CD14-positive monocyte (primary cell): ENCODE measurements at places on chromosomes 5 and 9.

- no peak for DNase-seq
Measured at GRCh38 chr5:96434201-96434645, 1.2 kb upstream of the PCSK1 start.

GRCh38 chr9:134492281-134492691, 149.3 kb upstream of the COL5A1 start:
- DNase-seq: no peak

GRCh38 chr9:68905129-68905528, 108.8 kb downstream of the PRKACG start:
- no peak for DNase-seq

- DNase-seq: no peak
Measured at GRCh38 chr9:109770101-109770500, 9.9 kb upstream of the PALM2AKAP2 start.

DNA sequence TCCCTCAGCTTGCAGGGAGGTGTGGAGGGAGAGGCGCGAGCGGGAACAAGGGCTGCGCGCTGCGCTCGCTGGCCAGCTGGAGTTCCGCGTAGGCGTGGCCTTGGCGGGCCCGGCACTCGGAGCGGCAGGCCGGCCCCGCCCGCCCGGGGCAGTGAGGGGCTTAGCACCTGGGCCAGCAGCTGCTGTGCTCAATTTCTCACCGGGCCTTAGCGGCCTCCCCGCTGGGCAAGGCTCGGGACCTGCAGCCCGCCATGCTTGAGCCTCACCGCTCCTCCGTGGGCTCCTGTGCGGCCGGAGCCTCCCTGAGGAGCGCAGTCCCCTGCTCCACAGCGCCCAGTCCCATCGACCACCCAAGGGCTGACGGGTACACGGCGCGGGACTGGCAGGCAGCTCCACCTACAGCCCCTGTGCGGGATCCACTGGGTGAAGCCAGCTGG, 1516.4 kb downstream of the EFNA5 start:
- DNase-seq: no peak

GRCh38 chr9:88738709-88739108, 203.7 kb downstream of the NXNL2 start:
- DNase-seq: no peak

DNA sequence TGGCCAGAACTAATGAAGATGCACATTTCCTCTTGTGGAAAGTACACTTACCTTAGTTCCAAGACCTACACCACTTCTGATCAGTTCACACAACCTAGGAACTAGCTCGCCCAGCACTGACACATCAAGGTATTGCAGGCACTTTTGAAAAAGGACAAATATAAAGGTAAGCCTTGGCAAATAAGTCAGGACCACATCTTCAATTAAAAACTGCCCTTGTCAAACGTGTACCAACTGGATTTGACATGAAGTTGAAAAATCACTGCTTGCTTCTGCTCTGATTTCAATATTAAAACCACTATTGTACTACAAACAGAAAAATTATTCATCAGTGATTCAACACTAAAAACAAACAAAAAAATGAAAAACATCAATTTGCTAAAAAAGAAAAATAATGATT, 45.0 kb upstream of the OR2K2 start:
- DNase-seq: no peak

GRCh38 chr5:136674178-136674577, 308.8 kb upstream of the TRPC7 start:
- no peak for DNase-seq

- no peak for DNase-seq
Measured at GRCh38 chr5:57243286-57244137, 69.7 kb downstream of the GPBP1 start.

GRCh38 chr5:60196385-60197113, 303.0 kb upstream of the PDE4D start:
- peak; percentile 91 for DNase-seq

DNA sequence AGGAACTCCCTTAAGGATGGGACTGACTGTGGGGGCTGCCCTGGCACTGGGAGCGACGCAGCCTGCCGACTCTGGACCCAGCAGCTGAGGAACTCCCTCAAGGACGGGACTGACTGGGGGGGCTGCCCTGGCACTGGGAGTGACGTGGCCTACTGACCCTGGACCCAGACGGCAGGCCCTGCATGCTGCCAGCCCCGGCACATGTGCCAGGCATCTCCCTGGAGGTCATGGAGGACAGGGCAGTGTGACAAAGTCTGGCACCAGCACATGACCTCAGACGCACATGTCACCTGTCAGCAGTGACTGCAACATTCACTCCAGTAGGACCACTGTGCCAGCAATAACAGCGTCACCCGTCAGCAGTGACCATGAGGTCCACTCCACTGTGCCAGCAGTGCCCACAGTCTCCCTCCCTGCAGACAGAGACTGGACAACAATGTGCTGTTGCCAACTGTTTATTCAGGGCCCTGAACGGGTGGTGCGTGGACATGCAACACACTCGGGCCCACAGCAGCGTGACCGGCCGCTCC, 4.5 kb downstream of the FBXW5 start:
- no peak for DNase-seq

DNA sequence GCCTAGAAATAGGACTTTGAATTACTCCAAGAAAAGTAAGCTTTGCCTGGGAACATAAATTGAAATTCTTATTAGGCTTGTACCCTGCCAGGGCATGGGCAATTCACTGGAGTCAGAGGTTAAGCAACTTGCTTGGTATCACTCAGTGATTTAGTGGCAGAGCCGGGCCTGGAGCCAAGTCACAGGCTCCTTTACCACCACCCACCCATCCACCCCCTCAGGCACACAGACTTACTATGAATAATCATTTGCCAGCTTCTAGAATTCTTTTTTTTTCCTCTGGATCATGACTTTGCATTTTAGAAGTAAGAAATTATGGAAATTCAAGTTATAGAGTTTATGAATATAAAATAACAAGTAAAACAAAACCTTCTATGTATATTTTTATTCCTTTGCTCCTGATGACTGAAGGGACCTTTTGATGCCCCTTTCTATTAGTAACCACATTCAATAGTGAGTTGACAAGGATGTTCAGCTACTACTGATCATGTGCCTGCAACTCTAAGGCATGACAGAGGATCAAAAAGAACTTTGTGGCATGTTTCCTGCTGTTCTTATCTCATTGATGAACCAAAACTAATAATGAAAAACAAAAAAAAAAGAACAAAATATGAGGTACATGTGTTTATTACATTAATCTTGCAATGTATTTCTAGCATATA, 614.7 kb downstream of the TLR4 start:
- no peak for DNase-seq

DNA sequence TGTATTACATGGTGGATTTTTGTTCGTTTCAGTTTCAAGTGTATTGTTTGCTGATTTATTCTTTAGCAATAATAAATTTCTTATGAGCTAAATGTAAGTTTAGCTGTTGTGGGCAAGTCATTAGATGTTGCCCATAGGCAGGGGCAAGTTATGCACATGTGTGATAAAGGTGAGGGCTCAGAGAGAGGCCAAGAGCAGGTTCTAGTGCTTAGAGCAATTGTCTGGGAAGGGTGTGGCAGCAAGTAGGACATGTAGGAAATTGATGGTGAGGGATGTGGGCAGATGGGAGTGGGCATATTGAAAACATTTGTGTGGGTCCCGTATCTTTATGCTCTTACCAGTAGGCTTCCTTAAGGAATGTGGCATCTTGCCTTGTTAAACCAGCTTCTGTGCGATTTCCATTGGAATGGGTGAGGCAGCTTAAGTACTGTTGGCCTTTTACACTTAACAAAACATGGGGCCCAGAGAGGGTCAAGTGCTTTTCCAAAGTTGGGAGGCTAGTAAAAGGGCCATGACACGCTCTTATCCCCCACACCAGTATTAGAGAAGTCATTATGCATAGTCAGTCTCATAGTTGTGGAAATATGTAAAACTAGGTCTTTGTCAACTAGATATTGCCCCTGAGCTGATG, 60.6 kb downstream of the KDM4C start:
- no peak for DNase-seq

DNA sequence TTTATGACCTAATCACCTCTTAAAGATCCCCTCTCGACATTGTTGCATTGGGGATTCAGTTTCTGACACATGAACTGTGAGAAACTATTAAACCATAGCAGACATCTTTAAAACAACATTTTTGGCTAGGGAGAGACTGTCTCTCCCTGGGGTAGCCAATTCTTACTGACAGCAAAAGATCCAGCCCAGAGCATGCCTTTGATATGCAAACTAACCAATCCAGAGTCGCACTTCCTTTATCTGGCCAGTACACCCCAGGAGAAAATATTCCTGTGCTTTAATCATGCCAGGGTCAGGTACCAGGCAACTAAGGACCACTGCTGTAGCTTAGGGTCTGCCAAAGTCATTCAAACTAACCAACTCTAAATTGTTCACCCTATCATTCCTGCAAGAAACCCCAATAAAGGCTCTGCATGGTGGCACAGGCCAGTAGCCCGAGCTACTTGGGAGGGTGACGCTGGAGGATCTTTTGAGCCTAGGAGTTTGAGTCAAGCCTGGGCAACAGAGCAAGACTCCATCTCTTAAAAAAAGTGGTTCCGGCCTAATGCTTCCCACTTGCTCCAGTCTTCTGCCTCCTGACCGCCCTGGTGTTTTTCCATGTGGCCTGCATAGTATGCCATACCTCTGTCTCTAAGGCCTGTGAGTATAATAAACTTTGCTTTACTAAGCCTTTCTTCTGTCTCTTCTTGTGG, 62.3 kb upstream of the DAPK1 start:
- DNase-seq: no peak

GRCh38 chr5:150517272-150518152, 9.6 kb downstream of the NDST1 start:
- no peak for DNase-seq

DNA sequence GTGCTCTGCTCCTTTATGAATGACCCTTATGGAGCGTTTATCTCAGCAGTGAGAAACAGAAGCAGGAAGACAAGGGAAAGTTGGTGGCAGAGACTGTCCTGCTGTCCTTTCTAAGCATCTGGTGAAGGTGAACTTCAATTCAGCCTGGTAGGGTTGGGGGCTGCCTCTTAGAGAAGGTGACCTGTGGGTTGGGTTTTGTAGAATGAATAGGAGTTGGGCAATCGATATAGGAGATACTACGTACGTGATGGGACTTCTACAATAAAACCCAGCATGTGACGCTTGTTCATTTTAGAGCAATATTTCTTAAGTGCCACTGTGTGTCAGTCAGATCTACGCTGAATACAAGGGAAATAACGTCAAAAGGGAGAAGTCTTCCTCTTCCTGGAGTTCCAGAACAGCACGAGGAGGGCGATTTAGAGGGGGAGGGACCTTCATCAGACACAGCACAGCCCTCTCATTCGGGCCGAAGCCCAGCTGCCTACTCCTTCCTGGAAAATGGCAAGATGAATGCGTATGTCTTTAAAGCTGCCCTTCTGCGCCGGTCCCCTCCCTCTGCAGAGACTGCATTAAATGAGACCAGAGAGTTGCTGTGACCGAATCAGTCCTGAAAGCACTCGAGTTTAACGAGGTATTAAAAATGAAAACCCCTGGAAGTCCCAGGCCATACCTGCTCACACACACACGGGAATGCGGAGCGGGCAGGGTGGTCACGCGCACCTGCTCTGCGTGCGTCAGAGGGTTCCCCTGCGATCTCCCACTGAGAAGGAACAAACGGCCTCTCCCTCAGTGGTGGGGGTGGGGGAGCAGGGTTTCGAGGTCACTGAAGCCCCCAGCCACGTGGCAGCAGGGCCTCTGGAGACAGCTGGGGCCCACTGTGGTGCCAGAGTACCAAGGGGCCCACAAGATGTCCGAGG, 85.3 kb upstream of the SARDH start:
- peak; percentile 64 for DNase-seq

DNA sequence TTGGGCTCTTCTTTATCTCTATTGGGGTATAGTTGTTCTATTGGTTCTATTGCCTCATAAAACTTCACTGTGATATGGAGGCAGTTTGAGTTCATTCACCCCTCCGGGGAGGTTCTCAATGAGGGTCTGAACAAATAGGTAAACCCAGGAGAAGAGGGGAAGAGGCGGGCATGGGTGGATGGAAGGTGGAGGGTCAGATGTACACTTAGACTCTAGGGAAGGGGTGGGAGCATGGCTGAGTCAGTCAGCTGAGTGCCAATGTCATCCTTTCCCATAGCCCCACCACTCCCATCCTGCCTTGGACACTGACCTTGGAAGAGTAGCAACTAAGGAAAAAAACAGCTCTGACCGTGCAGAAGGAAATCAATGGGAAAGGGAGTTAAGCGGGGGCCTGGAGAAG, 9.9 kb upstream of the FABP6 start:
- no peak for DNase-seq

GRCh38 chr5:153952893-153953292, 85.8 kb downstream of the FAM114A2 start:
- DNase-seq: no peak

DNA sequence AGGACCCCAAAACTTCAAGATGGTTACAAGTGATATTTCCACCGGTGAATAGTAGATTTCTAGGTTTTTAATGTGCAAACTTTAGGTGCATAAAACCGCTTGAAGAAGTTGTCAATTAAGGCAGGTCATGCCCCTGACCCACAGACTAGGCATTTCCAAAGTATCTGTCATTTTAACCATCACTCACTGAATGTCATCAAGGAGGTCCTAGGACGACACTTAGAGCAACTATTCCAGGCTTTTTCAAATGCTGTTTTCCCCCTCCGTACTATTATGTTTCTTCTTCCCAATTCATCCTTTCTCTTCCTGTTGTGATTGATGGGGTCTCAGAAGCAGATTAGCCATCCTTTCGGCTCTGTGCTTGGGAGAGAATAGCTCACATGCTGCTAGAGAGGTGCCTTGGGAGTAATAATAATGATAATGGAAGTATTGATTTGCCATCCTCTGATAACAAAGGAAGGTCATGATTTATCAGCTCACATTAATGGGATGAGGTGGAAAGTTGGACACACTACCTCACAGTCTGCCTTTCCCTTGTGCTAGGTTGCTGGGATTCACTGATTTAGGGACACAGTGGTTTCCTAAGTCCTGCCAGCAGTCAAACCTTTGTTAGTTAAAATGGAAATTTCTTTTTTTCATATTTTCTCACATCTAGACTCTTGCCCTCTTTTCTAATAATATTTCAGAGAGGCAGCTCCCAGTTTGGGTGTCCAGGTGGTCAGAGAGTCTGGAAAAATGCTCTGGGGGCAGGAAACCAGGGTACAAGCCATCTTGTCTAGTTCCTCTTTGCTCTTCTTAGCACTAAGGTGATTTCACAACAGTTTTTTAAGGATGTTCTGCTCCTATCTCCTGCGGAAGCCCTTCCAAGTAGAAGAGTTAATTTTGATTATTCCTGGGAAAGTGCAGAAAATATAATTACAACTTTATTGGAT, 67.0 kb downstream of the PTTG1 start:
- DNase-seq: no peak

DNA sequence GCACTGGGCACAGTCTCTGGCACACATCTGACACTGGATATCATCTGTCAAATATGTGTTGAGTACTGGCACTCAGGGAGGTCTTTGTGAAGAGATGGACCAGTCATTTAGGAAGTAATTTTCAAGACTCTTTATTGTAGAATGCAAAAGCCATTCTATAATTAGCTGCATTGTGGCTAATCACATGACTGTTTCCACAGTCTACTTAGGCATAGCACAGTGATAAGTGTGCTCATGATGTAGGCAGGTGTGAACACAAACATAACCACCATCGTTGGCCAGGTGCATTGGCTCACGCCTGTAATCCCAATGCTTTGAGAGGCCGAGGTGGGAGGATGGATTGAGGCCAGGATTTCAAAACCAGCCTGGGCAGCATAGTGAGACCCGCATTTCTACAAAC, 62.2 kb downstream of the CFAP77 start:
- no peak for DNase-seq
